ENCODE measurements at places on chromosomes 16 and 17.

DNA sequence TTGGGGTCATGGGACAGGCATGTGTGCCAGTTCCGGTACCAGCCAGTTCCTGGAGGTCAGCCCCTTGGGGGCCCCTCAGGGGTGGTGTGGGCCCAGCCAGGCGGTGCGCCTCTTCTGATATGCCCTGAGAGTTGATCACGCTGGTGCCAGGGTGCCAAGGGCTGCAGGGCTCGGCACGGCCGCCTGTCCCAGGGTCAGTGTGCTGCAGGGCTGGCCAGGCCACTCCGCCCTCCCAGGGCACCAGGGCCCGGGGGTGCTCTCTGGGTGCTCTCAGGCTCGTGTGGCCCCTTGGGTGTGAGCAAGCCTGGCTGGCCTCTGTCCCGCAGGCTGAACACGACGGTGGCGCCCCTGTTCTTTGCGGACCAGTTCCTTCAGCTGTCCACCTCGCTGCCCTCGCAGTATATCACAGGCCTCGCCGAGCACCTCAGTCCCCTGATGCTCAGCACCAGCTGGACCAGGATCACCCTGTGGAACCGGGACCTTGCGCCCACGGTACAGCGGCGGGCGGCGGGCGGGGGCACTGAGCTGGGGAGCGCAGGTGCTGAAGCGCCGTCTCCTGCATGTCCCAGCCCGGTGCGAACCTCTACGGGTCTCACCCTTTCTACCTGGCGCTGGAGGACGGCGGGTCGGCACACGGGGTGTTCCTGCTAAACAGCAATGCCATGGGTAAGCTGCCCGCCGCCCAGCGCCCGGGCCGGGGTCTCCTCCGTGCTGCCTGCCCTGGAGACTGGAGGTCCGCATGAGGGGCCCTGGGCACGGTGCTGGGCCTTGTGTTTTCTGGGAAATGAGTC lies 6.0 kb downstream of the GAA start:
- DNase-seq, result no peak

GRCh38 chr17:28041844-28042656 lies 427 bp upstream of the NLK start:
- no peak for DNase-seq

DNA sequence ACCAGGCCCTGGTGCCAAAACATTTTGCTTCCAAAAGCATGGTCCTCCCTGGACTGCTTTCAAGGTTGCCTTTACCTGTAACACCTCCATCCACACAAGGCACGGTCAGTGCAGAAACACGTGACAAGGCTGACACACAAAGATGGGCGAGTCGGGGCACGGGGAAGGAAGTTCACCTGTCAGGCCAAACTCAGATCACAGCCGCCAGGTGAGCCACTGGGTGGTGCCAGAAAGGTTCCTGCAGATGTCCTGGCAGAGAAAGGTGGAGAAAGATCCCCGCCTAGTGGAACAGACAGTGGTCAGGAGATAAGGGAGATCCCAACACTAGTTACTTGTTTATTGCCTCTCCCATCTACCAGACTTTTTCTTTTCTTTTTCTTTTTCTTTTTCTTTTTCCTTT lies 155.3 kb downstream of the AIPL1 start:
- DNase-seq, result no peak

DNA sequence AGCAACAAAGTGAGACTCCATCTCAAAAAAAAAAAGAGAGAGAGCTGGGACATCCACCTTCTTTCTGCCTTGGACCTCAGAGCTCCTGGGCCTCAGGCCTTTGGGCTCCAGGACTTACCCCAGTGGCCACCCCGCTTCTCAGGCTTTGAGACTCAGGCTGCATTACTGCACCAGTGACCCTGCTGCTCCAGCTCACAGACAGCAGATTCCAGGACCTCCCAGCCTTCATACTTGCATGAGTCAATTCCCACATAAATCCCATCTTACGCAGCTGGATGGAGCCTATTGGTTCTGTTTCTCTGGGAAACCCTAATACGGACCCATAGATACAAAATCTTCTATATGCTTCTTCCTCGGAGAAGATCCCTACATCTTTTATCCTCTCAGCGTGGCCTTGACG lies 2.1 kb upstream of the CEP295NL start:
- no peak for DNase-seq

- no peak for DNase-seq
These were observed 74.3 kb downstream of the TIMM22 start for GRCh38 chr17:1071103-1071825.

DNA sequence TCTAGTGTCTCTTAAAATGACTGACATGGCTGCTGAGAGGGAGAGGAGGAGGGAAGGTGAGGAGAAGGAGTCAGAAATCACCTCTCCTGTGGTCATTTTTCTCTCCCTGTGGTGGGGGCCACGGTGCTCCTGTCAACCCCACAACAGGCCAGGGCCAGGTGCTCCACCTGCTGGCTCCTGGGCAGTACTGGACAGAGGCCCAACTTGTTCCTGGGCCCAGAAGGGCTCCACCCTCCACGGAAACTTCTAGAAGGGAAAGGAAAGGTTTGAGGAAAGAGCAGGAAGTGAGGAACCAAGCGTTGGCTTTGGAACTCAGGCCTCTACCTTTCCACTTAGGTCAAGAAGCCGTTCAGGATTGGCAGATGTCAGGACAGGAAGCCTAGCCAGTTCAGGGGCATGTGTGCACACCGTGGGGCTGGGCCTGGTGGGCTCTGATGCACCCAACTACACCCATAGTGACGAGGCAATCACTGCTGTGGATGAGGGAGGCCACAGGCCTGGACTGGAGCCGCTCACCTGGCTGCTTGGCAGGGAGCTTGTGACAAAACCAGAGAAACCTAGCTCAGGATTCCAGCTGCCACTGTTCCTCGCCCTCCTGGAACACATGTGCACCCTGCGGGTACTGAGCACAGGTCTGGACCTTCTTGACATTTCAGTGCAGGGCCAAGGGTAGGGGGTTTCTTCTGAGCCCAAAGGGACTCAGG lies 36.1 kb downstream of the WNT3 start:
- DNase-seq, result no peak

GRCh38 chr16:8572919-8573724 lies 17.2 kb downstream of the TMEM114 start:
- no peak for DNase-seq

GRCh38 chr17:64572682-64573154 lies 65.9 kb downstream of the CEP95 start:
- no peak for DNase-seq

GRCh38 chr17:54883939-54884338 lies 16.7 kb upstream of the TOM1L1 start:
- no peak for DNase-seq

DNA sequence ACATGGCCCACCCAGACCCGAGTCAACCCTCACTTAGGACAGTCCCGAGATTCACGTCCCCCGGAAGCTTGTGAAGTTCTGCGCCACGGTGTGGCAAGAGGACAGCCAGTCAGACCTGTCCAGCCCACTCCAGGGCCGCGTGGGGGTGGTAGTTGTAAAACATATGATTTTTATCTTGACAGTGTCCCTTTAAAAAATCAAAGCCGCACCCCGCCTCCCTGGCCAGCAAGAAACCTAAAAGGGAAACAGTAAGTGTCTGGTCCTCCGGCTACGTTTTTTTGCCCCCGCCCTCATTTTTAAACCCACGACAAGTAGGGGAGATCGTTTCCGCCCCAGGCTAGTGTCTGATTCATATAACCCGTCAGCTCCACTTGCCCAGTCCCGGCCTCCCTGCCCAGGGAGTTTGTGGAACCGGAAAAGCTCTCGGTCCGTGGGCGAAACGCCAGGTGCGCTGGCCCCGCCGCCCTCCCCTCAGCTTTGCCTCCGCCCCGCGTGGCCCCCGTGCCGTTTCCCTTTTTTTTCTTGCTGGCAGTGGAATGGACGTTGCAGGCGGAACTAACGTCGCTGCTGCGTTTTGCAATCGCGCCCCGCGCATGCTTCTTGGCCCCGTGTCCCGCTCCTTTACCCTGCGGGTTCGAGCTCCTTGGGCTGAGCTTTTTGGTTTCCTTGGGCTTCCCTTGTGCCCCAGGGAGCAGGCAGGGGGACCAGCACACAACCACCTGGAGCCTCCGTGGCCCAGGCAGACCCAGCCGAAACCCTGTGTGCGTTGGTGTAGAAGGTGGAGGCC lies 13.3 kb upstream of the NUDT16L1 start:
- no peak for DNase-seq

DNA sequence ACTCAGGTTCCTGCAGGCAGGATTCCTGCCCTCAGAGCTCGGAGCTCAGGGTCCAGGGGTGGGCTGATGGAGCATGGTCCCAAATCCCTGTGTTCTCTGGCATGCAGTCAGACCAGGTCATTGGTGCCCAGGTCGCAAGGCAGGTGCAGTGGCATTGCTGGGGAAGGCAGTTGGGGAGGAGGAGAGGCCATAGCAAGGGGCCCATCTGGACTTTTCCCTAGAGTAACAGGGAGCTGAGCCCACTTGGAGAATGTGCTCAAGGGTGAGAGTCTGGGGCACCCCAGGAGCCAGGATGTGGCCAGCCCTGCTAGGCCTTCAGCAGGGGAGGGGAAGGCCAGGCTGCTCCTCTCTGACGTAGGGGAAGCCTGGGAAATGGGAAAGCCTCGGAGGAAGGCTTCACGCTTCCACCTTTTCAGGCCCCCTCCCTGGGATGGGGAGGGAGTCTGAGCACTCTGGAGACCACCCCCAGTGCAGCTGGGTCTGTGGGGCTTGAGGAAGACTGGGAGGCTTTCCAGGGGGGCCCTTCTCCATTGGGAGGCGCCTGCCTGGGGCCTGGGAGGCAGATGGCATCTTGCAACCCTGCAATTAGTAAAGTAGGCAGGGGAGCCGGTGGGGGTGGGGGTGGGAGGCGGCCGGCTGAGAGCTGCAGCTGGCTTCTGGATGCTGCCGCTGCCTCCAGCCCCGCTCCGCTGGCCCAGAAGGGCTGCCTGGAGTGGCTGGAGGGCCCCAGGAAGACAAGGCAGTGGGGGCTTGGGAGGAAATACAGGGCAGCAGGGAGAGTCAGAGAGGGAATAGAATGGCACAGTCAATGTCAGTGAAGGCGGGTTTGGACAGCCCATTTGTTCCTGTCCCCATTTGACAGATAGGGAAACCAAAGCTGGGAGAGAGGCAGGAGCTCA lies 21.1 kb upstream of the DOK4 start:
- no peak for DNase-seq

DNA sequence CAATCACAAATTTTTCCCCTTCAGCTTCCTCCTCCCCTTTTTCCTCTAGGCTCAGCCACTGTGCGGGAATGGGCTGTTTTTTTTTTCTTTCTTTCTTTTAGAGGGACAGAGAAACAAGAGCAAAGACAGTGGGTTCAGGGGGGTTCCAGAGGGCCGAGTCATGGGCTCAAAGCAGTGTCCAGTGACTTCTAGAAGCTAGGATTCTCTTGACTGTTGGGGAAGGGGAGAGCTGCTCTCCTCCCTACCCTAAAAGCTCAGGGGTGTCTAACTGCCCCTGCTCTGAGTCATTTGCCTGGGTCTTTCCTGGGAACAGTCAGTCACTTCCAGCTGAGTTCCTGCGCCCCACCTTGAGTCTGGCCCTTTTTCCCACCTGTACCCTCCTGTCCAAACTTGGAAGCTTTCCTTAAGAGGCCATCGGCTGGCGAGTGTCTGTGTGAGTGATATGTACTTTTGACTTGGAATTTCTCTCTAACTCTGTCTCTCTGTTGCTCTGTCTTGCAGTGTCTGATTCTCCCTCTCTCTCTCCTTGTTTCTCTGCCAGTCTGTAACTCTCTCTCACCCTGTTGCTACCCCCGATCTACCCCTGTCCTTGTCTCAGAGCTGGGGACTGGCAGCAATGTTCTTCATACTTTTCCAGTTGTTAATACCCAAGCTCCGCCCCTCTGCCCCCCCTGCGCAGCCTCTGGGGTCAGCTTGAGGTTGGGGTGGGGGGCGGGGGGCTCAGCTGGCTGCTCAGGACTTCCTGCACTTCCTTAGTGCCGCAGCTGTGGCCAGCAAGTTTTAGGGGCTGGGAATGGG lies 2.4 kb downstream of the THRA start:
- DNase-seq, result no peak

GRCh38 chr16:12089492-12090150 lies 113.1 kb downstream of the SNX29 start:
- peak; percentile 26 for DNase-seq

DNA sequence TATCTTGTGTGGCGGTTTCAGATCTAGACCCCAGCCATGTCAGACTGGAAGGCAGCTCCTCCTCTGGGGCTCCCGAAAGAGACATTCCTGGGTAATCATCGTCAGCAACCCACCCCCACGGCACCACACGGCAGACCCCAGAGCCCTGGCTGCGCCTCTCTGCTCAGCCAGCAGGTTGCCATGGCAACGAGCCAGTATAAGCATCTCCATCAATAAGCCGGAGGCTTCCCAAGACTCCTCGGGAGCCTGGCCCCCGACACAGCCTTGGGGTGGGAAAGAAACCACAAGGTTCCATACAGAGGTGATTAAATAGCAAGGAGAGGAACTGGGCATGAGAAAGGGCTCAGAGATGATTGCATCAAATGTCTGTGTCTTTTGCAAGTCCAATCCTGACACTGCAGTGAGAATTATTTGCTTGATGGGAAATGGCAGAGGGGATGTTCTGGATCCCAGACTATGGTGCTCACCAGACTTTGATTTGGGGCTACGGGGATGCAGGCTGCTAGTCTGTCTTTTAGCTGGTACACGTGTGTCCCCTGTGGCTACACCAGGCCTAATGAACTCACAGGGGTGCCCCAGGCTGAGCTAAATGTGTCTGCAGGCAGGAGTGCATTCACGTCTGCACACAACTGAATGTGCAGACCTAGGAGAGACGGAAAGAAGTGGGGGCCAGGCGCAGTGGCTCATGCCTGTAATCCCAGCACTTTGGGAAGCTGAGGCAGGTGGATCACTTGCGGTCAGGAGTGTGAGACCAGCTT lies 320.5 kb upstream of the TNRC6C start:
- no peak for DNase-seq

GRCh38 chr16:1559446-1559975 lies 26.0 kb downstream of the TMEM204 start:
- peak; percentile 26 for DNase-seq
